CD8-positive, alpha-beta memory T cell (primary cell): ENCODE measurements at places on chromosomes 11 and 22. TPM values are rescaled to one million over a fixed set of nuclear protein-coding genes. Genes with fewer than 3 reads are reported as not detected.

- no peak for DNase-seq
Measured at GRCh38 chr11:44028816-44029506, 18.8 kb upstream of the ACCSL start.

AGBL2 gene
- polyA plus RNA-seq: 1.0 TPM

DNA sequence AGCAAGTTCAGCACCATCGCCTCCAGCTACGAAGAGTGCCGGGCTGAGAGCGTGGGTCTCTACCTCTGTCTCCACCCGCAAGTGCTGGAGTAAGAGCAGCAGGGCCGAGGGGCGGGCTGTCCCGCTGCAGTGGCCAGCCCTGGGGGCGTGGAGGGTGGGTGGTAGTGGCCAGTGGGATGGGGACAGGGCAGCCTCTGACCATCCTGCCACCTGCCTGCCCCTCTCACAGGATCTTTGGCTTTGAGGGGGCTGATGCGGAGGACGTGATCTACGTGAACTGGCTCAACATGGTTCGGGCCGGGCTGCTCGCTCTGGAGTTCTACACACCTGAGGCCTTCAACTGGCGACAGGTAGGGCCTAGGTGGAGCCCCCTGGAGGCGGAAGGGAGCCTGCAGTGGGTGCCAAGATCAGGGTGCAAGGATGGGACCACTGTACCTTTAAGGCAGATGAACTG lies 15.0 kb upstream of the BBS1 start:
- DNase-seq: peak; percentile 42

ZNRF3 gene
- polyA plus RNA-seq: 0.35 TPM

- no peak for DNase-seq
Measured at GRCh38 chr22:20226077-20226716, 41.9 kb downstream of the RTN4R start.

DNA sequence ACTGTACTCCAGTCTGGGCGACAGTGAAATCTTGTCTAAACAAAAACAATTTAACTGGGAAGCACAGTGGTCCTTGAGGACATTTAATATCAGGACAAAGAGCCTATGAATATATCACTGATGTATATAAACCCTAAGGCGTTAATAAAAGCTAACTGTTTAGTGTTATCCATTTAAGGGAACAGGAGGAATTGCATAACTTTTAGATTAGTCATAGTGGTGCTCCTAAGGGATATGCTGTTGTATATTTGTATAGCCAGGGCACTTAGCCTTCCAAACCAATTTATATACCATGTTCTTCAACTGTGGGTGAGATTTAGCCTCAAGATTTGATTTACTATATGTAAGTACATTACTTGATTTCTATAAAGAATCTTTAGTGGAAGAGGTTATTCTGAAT lies 3.0 kb upstream of the CHEK1 start:
- DNase-seq: no peak

DNA sequence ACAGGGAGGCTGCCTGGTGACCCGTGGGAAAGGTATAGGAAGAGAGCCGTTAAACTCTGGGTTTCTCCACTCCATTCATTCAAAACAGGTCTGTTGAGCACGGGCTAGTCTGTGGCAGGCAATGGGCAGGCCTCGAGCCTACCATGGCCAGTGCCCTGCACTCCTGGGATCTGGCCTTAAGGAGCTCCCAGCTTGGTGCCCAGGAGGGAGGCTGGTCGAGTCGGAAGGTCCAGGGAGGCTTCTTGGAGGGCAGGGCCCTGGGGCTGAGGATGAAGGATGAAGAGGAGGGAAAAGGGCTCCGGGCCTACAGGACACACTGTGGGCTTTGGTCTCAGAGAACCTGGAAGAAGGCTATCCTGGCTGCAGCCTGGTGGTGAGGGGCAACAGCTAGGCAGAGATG lies 41.9 kb upstream of the MN1 start:
- DNase-seq: no peak

DNA sequence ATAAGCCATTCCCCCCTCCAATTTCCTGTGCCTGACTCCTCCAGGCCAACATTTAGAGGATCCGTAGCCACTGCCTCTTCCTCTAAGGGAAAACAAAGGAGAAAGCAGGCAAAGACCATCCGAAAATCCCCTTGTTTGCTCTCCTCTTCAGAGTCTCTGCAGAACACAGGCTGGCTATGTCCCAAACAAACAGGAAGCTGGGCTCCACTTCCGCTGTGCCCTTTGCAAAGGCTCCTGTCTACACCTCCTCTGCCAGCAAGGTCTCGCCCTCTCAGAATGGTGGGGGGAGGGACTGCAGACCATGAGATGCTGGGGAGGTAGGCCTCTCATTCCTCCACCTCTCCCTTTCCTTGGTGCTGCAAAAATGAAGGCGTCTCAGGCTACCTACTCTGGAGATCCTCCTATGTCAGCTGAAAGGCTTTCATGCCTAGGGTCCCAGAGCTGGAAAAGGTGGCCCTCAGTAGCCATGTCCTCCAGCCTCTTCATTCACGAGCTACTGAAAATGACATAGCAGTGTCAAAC lies 596.2 kb downstream of the BUD13 start:
- no peak for DNase-seq

DNA sequence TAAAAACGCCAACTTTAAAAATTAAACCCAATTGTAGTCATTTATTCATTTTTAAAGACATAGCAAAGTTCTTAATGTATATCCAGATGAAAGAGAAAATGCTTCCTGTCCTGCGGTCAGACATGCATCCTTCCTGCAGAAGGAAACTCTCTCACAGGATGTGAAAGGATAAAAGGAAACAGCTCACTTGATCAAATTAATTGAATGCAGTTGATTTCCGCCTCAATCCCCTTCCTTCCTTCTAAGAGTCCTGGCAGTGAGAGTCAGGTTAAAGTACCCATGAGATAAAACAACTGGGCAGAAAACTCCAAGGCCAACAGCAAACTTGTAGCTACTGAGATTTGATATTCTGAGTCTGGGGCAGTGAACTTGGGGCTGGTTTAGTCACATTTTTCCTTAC lies 38.5 kb downstream of the CWC15 start:
- peak; percentile 33 for DNase-seq

GRCh38 chr11:118060869-118061268 lies 16.0 kb upstream of the TMPRSS4 start:
- no peak for DNase-seq

TBC1D22A gene
- polyA plus RNA-seq: 26.6 TPM

GRCh38 chr11:37500425-37500824 lies 902.4 kb upstream of the RAG2 start:
- DNase-seq: no peak

- DNase-seq: no peak
Measured at GRCh38 chr11:44904261-44905020, 46.2 kb downstream of the TP53I11 start.

- no peak for DNase-seq
Measured at GRCh38 chr11:128152796-128153696, 434.3 kb downstream of the ETS1 start.

DNA sequence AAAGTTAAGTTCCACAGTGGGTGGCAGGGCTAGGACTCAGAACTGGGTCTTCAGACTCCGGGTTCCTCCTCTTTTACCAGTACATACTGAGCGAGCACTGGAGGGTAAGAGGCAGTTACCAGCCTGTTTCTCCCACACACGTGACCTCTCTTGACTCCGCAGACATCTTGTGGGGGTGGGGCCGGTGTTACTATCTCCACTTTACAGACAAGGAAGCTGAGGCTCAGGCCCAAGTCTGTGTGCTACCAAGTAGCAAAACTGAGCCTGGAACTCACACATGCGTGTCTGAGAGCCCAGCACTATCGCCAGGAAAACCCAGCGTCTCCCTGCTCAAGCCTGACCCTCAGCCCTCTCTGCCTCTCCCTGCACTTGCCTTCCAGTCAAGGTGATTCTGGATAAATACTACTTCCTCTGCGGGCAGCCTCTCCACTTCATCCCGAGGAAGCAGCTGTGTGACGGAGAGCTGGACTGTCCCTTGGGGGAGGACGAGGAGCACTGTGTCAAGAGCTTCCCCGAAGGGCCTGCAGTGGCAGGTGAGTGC lies 16.0 kb upstream of the SMIM35 start:
- DNase-seq: no peak

GRCh38 chr11:34855021-34855753 lies 61.0 kb downstream of the APIP start:
- DNase-seq: no peak

- DNase-seq: no peak
Measured at GRCh38 chr11:36013950-36014897, 70.4 kb downstream of the LDLRAD3 start.

DNA sequence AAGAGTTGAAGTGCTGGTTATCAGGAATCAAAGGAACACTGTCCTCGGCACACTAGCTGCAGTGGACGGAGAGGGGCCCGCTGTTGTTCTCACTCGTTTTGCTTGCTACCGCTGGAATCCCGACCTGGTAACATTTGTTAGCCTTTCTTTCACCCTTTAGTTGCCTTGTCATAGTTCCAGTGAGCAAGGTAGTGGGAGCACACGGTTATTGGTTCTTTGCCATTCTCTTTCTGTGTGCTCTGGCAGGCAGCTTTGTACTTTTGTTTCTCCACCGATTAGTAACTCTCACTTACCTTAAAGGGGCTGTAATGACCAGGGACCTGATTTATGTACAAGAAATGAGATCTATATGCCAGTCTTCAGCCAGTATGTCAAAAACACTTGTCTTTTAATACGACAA lies 1.8 kb downstream of the DEPDC7 start:
- DNase-seq: no peak

EFEMP2 gene
- 0.23 TPM for polyA plus RNA-seq

CCDC88B gene
- polyA plus RNA-seq: 45.6 TPM

DNA sequence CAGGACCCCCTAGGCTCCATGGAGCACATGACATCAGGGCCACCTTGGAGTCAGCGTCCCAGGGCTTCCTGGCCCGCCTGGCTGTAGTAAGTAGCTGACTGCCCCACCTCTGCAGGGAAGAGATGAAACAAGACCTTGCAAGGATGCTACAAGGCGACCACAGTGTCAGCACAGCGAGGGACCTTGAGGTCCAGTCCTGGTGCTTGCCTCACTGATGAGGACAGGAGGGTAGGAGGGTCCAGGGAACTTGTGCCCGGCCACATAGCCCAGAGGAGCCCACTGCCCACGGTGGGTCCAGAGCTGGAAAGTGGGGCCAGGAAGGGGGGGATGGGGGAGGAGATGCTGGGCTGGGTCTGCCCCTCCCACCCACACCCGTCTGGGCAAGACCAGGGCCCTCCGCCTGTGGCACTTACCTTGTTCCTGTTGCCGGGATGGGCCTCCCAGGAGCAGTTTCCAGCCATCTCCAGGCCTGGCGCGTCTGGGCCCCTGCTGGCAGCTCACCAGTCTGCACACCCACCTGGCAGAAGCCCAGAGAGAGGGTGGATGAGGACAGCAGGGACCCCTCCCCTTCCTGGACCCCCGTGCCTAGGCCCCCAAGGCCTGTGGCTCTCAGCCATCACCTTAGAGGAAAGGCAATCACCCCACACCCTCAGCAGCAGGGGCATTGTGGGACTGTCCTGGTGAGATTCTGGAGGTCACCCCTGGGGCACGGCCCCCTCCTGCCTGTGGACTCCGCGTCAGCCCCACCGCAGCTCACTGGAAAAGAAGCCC lies 3.4 kb downstream of the MRGPRF start:
- no peak for DNase-seq

DNA sequence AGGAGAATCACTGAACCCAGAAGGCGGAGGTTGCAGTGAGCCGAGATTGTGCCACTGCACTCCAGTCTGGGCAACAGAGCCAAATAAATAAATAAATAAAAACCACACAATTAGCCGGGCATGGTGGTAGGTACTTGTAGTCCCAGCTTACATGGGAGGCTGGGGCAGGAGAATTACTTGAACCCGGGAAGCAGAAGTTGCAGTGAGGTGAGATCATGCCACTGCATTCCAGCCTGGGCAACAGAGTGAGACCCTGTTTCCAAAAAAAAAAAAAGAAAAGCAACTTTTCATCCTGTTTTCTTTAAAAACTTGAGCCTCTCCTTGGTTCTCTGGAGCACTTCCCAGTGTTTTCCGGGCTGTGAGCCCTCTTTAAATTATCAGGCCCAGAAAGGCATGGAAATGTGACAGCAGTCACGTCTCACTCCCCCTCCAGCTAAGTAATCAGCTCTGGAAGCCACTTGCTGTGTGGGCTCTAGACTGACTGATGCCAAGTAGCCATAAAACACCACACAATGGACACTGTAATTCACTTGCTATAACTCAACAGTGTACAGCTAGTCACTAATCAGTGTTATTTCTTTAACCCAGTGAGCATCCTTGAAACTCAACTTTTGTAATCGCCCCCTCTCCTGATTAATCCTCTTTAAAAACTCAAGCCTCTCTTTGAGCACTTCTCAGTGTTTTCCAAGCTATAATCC lies 13.0 kb upstream of the MCHR1 start:
- no peak for DNase-seq

GRCh38 chr11:90434858-90435257 lies 212.0 kb upstream of the CHORDC1 start:
- DNase-seq: no peak

ZFTA gene
- 0.37 TPM for polyA plus RNA-seq

- DNase-seq: no peak
Measured at GRCh38 chr11:99371257-99371656, 350.5 kb downstream of the CNTN5 start.

GRCh38 chr22:39122772-39123470 lies 25.9 kb downstream of the APOBEC3H start:
- no peak for DNase-seq

DNA sequence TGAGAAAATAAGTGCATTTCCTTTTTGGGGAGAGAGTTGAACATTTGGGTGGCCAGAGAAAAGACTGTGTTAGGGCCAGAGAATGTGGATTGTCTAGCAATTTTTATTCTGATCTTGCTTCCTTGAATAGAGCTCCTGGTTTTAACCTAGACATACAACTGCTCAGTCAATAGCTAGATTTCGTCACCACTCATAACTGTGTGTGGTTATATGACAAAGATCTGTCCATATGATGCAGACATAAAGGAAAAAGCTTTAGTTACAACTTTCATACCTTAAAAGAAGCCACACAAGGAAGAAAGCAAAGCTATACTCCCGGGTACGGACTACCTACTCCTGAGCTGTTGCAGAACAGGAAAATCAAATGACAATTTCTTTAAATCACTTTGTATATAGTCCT lies 37.2 kb downstream of the MS4A6A start:
- DNase-seq: no peak

CCDC188 gene
- polyA plus RNA-seq: not detected

DNA sequence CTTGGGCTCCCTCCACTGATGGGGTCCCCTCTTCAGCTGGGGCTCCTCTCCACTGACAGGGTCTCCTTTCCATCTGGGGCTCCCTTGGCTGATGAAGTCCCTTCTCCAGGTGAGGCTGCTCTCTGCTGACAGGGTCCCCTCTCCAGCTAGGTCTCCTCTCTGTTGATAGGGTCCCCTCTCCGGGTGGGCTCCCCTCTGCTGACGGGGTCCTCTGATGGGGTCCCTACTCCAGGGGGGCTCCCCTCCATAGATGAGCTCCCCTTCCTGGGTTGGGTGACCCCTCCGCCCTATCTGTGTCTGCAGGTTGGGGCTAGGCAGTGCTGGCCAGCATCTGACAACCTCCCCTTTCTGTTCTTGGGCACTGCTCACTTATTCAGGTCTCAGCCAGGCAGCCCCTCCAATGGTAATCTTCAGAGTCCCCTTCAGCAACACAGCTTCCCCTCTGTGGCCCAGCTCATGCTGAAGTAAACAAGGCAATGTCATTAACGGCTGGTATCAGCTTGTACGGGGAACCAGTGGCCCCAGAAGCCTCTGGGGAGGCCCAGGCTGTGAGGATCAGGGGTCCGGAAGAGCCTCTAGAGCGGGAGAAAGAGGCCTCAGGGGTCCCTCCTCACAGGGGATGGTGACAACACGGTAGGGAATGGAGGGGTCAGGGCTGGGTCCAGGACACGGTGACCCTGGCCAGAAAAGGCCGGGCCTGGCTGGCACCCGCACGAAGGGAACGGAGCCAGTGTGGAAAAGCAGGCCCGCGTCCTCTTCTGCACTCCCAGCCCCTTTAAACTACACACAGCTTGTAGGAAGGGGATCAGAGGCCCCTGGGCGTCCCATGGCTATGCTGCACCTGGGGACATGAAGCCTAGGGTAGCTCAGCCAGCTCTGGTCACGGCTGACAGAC lies 9.6 kb upstream of the CD81 start:
- DNase-seq: no peak
